Activated CD4-positive, alpha-beta T cell treated with anti-CD3 and anti-CD28 coated beads for 48 hours (primary cell): ENCODE measurements at places on chromosomes 6 and 20.

GRCh38 chr6:137214931-137215330, 4.3 kb downstream of the IFNGR1 start:
- DNase-seq = no peak

- DNase-seq = no peak
Measured at GRCh38 chr6:56062836-56063235, 184.5 kb downstream of the COL21A1 start.

DNA sequence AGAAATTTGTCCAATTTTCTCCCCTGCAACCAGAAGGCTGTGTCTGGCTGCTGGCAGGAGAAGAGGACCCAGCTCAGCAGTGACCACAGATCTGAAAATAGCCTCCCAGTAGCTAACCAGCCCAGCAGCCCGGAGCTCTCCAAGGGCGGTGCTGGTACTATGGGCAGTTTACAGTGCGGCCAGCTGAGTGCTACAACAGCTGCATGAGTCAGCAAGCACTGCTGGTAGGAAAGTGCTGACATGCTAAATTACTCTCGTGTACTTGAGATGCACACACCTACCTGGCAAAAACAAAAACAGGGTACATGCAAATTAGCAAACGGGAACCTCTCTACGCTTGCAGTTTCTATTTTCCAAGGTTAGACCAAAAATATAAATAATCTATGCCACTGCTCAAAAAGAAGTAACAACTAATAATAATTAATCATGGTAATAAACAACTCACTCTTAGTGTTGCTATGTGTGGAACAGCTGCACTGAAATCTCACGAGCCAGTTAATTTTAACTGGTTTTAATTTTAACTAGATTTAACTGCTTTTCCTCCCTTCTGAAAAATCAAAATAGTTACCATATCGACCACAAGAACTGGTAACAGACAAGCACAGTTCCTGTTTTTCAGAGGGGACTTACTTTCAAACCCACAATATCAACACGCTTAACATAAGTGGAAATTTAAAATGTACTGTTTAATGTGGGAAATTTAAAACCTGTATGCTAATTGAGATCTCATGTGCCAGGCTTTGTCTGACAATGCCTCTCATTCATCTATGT, 10.8 kb downstream of the BACH2 start:
- DNase-seq = peak; percentile 67

GRCh38 chr6:157635388-157636244, 187.4 kb upstream of the SNX9 start:
- DNase-seq = no peak

DNA sequence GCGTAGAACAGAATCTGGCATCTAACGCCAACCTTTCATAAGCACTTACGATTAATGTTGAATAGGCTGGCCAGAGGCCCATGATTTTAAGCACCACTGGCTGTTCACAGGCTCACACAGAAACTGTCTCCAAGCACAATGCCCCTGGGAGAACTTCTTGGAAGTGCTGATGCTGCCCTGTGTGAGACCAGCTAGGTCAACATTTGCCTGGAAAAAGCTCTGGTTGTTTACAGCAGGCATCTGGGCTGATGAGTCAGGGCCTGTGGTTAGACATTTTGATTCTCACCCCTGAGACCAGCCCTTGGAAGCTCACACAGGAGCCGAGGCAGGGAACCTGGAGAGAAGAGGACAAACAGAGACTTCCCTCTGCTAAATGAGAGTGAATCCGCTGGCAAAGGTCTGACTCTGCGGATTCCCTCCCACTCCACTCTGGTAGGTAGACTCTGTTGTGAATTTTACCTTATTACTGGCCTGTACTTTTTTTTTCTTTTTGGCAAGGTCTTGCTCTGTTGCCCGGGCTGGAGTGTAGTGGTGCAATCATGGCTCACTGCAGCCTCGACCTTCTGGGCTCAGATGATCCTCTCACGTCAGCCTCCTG, 6.8 kb upstream of the SULF2 start:
- no peak for DNase-seq

- DNase-seq = no peak
Measured at GRCh38 chr6:100568255-100568654, 103.5 kb upstream of the SIM1 start.
